ENCODE measurements at places on chromosomes 6 and 20.

- DNase-seq = no peak
These were observed 6.4 kb upstream of the PDYN start for GRCh38 chr20:2000285-2000684.

DNA sequence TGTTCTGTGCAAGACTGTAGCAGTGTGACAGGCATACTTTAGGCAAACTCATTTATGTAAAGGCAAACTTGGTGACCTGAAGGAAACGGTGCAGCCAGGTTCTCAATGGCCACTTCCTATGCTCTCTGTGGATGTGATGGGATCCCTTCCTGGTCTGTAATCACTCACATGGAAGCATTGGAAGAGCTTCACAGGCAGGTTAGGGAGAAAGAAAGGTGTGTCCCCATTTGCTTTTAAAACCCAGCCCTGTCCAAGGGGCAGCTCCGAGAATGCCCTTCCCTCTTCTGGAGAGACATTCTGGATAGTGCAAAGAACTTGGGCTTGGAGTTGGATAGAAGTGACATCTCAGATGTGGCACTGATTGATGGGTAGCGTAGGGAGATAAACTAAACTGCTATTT lies 28.1 kb downstream of the CEP43 start:
- no peak for DNase-seq

DNA sequence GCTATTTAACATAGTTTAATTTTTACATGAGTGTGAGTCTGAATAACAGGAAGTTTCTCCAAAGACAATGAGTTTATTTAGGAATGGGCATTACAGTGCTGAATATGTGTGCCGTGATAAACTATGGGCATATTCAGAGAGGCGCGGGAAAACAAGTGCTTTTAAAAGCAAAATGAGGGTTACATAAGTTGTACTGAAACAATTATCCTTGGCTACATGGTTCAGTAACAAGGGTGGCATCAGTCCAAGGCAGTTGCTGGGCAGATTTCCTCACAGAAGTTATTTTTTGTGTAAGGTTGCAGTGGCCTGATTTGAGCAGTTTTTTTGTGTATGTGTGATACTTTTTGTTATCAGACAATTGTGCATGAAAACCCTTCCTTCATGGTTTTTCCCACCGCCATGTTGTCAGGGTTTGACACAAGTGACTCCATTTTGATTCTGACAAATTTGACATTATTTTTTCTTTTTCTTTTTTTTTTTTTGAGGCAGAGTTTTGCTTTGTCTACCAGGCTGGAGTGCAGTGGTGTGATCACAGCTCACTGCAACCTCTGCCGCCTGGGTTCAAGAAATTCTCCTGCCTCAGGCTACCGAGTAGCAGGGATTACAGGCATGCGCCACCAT lies 22.3 kb upstream of the PXDC1 start:
- DNase-seq = no peak

GRCh38 chr6:160331753-160332152 lies 16.4 kb upstream of the SLC22A3 start:
- DNase-seq = no peak

DNA sequence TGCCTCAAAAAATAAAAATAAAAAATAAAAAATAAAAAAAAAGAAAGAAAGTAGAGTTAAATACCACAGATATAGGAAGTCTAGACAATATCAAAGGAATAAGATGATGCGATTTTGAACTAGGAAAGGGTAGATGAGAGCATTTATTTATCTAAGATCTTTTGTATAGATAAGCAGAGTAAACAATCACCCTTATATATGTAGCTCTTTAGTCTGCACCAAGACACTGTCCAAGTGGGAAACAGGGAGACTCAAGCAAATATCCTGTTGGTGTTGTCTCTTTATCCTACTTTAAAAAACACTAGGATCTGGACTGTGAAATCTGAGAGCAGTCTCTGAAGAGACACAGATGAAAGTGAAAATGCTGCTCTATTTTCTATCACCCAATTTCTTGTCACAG lies 587.0 kb upstream of the FLRT3 start:
- no peak for DNase-seq

Data from CD14-positive monocyte (primary cell).